GM12864 (cell line): ENCODE measurements at places on chromosomes 1 and 21.

DNA sequence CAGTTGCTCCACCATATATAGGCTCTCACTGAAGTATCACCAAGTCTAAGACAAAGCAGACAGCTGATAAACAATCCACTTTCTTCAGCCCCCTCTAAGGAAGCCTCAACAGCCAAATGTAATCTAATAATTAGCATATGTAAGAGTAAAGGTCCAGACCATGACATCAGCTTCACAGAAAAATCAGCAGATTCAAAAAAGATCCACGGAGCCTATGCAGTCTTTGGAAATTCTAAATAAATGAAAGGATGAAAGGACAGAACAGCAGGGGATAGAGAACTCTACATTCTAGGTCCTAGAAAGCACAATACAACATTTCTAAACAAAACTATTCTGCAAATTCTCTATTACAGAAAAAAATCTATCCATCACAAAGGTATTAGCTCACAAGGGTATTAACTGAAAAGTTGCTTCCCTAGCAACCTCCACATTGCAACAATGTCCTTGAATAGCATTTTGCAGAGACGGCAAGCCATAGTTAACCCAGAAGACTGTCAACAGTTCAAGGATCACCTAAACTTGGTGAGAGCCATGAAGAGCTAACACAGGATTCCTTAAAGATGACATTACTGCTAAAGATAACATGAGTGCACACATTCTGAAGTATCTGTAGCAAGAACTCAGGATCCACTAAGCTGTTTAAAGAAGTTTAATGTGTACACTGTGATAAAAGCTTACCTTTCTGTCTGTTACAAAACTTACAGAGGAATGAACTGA, 74.3 kb downstream of the SIPA1L2 start:
- DNase-seq, result no peak

GRCh38 chr1:165632491-165632890, 1.5 kb downstream of the MGST3 start:
- no peak for DNase-seq

- no peak for DNase-seq
Observed at GRCh38 chr1:16158993-16159831, 3.3 kb upstream of the EPHA2 start.

DNA sequence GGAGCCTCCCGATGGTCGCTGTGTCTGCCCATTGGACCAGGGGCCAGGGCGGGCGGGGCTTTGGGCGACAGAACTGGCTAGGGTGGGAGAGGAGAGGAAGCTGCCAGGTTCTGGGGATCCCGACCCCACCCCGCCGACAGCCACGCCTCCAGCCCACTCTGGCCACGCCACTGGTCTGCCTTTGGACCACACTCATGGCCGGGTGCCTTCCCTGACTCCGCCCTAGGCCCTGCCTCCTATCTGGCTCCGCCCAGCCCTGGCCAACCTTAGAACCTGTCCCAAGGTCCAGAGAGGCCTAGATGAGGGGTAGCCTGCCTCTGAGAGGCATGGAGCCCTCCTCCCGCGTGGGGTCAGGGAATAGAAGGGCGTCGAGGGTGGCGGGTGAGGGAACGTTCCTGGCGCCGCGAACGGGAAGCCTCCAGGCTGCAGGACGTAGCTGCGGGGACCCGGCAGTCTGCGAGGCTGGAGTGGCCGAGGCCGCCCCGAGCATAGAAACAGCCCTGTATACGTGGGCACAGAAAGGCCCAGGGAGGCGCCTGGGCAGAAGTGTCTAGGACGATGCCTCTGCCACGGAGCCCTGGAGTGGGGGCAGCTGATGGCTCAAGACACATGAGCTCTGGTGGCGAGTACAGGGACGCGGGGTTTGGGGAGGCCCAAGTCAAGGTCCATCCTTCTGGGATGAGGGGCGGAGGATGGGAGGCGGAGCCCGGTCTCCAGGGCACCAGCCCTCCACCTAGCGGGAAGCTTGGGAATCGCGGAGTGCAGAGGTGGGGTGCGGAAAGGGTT, 11.5 kb upstream of the COL16A1 start:
- DNase-seq, result no peak

DNA sequence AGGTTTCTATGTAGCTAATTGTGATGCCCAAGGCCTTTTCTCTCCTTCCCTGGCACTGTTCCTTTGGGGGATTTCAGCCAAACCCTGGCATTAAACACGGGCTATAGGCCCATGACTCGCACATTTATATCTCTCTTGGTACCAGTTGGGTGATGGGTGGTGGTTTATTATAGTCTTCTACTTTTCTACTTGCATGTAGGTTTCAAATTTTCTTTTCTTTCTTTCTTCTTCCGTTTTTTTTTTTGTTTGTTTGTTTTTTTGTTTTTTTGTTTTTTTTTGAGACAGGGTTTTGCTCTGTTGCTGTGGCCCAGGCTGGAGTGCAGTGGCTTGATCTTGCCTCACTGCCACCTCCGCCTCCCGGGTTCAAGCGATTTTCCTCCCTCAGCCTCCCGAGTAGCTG, 1.1 kb downstream of the IL10RB start:
- no peak for DNase-seq

GRCh38 chr1:165143437-165144065, 213.0 kb downstream of the LMX1A start:
- no peak for DNase-seq

- no peak for DNase-seq
Observed at GRCh38 chr1:63980740-63981407, 207.1 kb downstream of the ROR1 start.

- no peak for DNase-seq
Observed at GRCh38 chr1:201947697-201948008, 1.3 kb upstream of the LMOD1 start.

GRCh38 chr1:41868241-41868998, 50.3 kb downstream of the HIVEP3 start:
- DNase-seq, result peak; percentile 41

DNA sequence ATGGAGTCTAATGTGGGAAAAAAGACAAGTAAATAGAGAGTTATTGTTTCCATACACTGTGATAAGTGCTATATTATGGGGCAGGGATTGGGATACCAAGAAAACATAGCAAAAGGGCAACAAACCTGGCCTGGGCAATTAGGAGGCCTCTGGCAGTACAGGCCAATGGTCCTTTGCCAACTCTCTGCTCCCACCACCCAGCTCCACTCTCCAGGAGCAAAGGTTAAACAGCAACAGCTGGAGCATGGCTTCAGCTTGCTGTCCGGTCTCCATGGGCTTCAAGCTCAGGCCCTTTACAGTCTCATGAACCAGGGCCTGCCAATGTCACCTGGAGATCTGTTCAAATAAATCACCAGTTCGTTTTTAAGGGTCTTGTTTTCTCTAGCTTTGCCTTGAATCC, 37.2 kb upstream of the ARHGAP29 start:
- DNase-seq, result no peak

DNA sequence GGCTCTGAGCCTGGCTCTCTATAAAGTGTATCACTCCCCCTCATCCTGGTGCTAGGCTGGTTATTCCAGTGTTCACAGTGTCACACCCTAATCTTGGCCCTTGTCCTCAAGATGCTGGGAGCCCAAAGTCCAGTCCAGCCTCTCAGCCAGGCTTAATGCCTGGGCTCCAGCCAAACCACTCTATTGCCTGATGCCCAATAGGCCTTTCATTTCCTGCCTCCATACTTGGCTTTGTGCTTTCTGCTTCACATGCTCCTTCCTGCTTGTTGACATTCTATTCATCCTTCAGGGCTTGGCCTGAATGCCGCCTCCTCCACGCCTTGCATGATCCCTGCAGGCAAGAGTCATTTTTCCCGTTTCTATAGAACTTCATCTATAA, 1.7 kb downstream of the KLHDC8A start:
- DNase-seq, result no peak

GRCh38 chr1:147337040-147337630, 94.7 kb downstream of the CHD1L start:
- no peak for DNase-seq

DNA sequence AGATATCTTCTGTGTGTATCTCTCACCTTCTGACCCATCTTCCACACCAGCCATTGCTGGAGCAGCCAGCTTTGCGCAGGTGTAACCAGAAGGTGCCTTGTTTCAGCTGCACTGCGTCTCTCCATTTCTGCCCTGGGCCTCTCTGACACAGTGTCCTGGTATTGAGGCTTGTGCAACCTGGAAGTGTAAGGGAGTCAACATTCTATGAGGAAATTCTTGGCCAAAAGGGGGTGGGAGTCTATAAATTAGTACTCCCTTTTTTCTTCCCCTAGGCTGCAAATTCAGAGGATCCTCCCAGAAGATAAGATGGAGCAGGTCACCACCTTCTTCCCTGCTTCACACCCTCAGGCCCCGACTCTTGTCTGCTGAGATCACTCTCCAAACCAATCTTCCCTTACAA, 109.1 kb downstream of the MRPS6 start:
- DNase-seq, result no peak

DNA sequence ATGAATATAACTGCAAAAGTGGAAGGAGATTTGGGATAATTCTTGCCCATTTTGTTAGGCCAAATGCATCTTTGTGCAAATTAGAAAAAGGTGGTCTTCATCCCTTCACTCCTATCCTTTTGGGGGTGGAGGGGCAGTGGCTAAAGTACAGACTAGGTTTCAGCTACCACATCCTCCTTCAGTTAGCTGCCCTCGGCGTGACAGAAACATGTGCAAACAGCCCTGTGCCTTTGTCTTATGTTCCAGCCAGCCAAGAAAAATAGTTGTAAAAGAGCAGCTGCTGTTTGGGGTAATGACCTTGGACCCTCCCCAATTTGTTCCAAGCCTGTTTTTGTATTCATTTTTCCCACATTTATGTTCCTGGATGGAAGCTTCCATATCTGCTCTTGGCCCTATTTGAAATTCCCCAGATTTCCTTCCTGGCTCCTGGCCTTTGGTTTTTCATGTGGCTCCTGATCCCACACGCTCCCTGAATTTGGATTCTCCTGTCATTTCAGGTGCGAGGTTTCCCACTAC, 8.3 kb upstream of the LGALS8 start:
- no peak for DNase-seq
